ENCODE measurements at places on chromosomes 5 and 9.
A peak's percentile ranks its signal among the peaks of the same experiment; 100 is the strongest.

DNA sequence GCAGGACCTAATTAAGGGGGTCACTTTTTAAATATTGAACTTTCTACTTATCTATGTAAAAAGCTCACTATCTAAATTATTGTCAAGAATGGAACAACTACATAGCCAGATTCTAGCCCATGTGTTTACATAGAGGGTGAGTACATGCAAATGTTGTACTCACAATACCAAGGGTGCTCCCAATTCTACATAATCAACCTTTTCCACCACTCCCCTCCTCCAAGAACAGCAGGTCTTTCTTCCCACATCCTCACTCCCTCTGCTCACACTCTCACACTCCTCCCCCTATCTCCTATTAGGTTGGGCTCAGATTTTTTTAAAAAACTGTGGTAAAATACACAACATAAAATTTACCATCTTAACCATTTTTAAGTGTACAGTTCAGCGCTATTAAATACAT, 325.4 kb downstream of the ARL15 start:
- no peak for DNase-seq

DNA sequence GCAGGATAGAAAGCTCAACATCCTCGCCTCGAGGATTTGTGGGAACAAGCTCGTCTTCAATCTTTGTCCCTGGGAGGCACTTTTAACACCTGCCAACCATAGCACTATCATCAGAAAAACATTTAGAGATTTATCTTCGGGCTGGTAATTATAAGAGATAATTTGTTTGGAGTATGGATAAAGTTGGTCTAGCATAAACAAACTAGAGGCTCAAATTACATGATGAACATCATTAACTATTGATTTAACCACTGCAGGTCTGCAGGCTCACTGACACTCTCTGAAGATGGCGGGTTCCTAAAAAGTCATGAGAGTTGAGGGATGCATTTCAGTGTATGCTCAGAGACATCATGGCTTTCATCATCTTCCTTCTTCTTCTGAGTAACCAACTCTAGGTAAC, 25.8 kb upstream of the PCA3 start:
- DNase-seq: no peak

GRCh38 chr5:117942861-117943519, 1045.4 kb downstream of the DTWD2 start:
- no peak for DNase-seq

DNA sequence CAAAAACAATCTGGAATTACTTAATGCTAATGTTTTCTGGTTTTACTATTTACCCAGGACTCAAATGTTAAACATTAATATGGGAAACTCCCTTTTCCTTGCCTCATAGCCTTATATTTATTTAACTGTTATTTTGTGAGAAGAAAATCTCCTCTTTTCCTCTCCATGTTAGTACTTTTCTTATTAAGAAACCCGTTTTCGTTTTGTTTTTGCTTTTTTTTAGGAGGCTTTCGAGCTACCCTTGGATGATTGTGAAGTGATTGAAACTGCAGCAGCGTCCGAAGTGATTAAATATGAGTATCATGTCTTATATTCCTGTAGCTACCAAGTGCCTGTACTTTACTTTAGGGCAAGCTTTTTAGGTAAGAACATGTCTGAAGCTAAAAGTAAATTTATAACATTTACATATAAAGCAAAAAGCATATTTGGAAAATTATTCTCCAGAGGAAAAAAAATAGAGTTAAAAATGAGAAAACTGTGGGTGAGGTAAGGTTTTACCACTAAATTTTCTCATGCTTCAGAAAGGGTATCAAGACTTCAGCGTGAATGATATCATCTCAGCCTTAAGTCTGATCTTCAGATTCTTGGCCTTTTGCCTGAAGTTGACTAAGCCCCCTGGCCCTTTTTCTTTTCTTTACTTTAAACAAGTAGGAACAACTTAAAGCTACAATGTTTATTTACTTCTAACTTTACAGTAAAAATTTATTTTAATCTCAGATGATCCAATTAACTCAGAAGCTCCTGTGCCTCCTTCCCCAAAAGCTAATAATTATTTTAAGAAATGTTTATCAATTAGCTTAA, 113.8 kb downstream of the RPS23 start:
- DNase-seq: peak; percentile 28

Measured in OCI-M1 (cell line).